Stimulated activated CD4-positive, alpha-beta T cell treated with anti-CD3 and anti-CD28 coated beads, Interleukin-2, amount 100 ng/mL, for 4 hours (primary cell): ENCODE measurements at places on chromosomes 5 and 9.

DNA sequence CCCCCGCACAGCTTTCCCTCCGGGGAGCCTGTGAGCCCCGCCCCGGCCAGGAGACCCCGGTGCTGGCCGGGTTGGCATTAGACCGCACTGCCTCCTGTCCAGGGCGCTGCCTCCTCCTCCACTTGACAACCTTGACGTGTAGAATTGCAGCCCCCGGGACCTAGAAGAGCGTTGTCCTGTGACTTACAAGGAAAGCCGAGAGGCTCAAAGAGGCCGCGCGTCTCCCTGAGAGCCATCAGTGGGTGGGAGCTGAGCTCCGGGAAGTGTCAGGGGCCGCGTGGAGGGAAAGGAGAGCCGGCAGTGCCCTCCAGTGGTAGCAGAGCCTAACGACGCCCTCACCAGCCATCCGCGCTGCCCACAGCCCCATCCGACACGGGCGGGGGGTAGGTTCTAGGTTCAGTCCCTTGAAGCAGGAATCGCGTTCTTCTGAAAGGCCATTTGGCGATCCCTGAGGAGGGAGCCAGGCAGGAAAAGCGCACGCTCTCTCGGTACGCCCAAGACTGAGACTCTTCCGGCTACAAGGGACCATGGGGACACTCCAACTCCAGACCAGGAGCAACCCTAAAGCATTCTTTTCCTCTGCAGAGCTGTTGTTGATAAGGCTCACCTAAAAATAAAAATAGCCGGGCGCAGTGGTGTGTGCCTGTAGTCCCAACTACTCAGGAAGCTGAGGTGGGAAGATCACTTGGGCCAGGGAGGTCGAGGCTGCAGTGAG is 40.6 kb upstream of the SAP30L start:
- DNase-seq: peak; percentile 51

DNA sequence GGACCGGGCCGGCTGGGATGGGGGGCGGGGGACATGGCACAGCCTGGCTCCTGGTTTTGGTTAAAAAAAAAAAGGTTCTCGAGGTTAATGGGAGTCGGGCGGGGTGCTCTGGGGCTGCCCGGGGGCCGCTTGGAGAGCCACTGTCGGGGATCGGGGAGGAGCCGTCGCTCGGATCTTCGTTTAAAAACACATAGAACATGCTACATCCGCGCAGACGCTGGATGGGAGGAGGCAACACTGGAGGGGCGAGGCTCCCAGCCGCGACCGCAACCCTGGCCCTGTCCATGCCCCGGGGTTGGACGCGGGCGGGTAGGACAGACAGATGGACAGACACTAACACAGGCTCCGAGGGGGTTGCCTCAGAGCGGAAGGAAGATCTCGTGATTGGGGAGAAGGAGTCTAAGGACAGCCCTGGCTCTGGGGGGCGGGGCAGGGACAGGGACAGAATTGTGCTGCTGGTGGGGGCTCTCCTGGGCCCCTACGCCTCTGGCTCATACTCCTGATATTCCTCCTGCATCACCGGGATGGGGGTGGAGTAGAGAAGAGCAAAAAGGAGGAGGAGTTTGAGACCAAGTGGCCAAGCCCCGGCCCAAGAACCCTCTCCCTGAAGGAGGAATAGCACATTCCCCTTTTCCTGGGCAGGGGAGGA is 9.9 kb downstream of the SNCB start:
- no peak for DNase-seq

- DNase-seq: no peak
These were observed at the start of gene VCAN for GRCh38 chr5:83471405-83472212. VCAN (plus strand) TSS chr5:83471744; CDS start chr5:83483519, 11,775 bp downstream.

DNA sequence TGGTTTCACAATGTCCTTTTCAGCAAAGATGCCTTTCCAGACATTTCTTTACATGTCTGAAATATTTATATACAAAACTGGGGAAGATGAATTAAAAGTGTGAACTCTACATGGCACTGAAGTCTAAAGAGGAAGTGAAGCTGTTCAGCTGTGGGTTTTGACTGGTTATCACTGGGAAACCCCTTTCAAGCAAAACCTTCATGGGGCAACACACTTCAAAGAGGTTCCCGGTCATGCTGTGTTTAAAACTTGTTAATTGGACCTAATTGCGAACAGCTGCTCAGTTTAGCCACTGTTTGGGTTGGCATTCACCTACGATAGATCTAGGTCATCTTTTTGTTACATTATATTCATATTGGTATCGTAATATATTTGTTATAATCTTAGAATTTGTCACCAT is 20.0 kb upstream of the GDNF start:
- DNase-seq: no peak

GRCh38 chr9:105173306-105173705 is 71.1 kb upstream of the SLC44A1 start:
- no peak for DNase-seq

DNA sequence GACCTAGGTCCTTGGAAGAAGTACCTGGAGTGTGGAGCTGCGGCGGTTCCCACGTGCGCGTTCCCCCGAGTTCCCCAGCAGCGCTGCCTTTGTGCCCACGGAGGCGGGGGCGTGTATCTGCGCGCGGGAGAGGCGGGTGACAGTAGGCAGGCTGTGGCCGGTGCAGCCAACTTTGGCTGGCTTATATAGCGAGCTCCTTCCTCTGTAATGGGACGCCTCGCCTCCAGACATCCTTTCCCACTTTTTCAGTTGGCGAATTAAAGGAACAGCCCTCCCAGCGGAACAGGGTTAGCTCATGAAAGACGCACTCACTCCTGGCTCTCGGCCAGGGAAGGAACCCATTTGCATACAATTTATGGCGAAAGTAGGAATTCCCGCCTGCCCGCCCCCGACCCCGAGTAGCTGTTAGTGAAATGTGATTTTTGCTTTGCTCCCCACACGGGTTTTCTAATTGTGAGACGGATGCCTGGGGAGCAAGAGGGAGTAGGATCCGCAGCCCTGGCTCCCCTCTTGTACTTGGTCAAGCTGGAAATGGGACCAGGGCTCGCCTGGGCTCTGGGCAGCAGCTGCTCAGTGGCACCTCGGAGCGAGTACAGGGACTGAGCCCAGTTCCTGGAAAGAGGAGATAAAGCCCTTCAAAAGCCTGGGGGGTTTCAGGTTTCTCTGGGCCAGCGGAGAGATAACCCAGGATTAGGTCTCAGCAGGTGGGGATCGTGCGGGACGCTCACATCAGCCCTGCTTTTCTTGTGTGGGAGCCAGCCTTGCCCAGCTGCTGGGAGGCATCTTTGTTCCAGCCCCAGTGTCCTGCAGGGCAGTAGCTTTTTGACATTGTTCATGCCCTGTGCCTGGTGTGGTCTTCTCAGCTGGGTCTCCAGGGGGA is at the start of gene TNC:
Gene TNC, minus strand, starts transcription at position 159 of the 880 bp plus-strand sequence. CDS start 27,139 bp downstream, outside the sequence.
- no peak for DNase-seq

- DNase-seq: no peak
These were observed 176.0 kb downstream of the MSX2 start for GRCh38 chr5:174900240-174900865.

DNA sequence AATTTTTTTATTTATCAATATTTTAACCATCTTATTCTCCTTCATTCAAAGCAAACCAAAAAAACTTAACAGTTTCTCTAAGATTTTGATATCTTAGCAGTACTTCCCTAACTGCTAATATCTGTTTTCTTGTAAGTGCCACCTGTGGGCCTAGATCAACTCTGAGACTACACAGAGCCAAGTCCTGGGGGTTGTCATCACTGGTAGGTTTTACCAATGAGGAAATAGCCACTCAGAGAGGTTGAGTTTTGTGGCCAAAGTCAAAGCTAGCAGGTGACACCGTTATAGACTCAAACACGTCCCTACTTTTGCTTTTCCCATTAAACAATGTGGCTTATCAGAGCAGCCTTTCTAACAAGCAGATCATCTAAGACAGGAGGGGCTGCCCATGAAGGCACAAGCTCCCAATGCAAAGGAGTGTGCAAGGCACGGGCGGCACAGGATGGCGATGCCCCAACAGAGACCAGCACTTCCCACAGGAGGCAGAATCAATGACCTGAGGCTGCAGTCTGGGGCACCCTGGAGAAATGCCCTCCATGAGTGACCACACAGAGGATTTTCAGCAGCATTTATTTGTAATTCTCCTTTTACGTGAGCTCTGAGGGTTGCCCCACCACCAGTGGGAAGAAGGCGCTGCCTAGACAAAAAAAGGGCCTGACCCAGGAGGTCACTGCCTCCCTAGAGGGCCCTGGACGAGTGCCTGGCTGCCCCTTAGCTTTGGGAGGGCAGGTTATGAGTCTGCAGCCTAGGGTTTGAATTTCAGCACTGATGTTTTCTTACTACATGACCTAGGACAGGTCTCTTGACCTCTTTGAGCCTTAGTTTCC is 7.4 kb downstream of the TBC1D2 start:
- no peak for DNase-seq

DNA sequence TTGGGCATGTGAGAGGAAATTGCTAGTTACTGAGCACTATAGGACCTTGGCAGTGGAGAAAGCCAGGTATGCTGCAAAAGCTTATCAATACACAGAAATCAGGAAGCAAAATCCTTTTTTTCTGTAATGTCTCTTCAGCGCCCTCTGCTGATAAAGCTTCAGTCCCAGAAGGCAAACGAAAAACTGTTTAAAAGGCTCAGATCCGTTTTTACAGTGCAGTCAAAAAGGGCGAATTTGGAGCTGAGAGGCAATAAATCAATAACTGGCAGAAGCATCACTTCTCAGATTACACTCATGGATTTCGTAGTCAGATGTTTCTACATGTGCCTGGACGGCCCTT is 1.1 kb upstream of the MAN2A1 start:
- DNase-seq: no peak

DNA sequence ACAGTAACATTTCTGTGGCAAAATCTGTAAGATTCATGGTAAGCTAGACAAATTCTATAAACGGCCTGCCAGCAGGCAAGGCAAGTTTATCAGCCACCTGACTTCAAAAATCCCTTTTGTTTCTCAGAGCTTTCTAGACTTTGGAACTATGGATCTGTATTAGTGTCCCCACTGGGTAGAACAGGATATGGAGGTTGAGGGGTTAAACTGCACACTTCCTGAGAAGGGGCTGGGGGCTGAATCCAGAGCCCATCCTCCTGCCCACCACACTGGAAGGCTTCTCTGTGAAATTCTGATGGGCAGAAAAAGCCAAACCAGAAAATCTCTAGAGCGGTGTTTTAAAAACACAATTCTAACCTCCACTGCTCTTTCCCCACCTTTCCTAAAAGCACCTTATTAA is 128.7 kb downstream of the ENTREP1 start:
- DNase-seq: no peak

DNA sequence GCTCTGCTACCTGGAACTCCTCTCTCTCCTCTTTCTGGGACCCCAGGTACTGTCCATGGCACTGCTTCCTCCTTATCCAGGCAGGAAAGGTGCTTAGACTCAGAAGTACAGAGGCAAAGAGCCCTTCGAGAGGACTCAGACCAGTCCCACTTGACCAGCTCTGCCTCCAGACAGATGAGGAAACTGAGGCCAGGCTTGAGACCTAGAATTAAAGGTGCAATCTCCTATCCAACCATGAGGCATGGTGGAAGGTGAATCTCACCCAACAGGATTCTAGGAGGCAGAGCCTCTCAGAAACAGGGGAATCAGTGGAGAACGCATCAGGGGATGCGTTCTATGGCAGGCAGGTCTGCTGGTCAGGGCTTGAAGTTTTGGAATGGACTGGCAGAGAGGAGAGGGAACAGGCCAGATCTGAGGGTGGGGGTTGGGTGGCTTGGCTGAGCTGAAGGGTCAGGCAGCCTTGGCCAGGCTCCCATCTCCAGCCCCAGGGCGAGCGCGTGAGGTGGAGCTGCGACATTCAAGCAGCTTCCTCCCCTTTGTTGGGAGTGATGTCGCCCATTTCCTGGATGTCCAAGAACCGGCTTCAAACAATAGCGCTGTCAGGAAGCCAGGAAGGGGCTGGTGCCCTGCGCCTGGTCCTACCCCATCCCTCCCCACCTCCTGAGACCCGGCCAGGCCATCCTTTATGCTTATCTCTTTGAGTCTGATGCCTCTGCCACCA is 26.2 kb downstream of the NDUFA8 start:
- no peak for DNase-seq

GRCh38 chr5:173750538-173751265 is 134.3 kb upstream of the BOD1 start:
- DNase-seq: no peak

DNA sequence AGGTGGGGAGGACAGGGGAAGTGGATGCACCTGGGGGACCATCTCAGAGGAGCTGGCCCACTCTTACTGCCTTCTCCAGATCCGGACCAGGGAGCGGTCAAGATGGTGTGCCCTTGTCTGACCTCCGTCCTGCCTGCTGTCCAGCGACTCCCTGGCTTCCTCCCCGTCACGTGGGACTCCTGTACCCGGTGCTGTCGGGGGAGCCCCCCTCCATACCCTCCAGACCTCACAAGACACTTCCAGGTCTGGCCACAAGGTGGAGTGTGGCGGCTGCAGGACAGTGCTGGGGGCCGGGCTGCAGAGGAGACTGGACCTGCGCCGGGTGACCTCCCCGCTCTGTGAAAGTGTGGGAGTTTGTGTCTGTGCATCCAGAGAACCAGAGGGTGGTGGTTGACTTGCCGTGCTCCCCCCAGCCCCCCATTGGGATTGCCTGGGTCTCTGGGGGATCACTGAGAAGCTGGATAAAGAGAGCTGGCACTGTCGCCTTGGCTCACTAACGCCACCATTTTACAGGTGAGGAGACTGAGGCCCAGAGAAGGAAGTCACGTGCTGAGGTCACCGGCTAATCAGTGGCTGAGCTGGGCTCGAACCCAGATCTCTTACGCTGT is 1.9 kb upstream of the CRB2 start:
- peak; percentile 16 for DNase-seq

DNA sequence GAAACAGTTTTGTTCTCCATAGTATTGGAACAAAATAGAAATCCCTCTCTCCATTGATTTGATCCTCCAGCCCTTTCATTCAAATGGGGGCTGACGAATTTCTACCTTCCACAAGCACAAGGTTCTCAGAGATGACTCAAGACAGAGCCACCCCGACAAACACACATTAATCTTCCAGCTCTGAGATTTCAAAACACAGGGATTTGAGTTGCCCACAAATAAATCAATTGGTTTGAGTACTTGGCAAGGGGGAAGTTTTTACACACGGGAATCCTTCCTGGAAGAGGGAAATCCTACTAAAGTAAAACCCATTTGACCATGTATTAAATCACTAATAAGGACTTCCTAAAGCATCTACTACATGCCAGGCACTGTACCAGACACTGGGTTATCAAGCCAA is 5.4 kb downstream of the ADRA1B start:
- no peak for DNase-seq

DNA sequence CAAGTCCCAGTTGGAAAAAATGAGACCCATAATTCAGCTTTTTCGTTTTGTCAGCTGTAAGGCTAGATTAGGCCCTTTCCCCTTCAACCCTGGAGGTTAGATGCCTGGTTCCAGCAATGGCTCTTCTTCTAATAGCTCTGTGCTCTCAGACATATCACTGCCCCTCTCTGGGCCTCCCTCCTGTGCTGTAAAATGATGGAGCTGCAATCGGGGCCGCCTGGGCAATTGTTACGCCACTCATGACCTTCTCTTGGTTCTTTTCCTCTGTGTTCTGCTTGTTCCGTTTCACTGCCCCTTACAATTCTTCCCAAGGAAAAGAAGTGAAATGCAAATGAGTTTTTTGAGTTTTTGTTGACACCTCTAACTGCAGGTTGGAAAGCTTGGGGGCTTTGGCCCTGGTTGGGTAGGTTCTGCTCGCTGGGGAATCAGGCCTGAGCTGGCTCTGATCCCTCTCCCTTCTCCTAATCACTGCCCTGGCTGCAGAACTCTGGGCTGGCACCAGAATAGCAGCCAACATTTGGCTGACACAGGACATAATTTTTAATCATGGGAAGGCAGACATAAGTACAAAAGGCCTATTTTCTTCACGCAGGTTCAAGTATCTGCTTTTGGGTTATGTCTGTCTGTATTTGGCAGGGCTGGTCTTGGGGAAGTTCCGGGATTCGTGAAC is 110.9 kb downstream of the FOXD1 start:
- DNase-seq: no peak
